ENCODE measurements at places on chromosomes 12 and 14. TPM values are rescaled to one million over a fixed set of nuclear protein-coding genes. Genes with fewer than 3 reads are reported as not detected.

Gene COQ10A
- 3.8 TPM for total RNA-seq

Gene KRT82
- total RNA-seq: not detected

Gene PLCZ1
- not detected for total RNA-seq

Gene EAPP
- total RNA-seq: 38.9 TPM

Gene INHBE
- total RNA-seq: 2.1 TPM

Gene HOXC13
- 6.0 TPM for total RNA-seq

Gene AQP6
- total RNA-seq: not detected

Gene LMNTD1
- total RNA-seq: not detected

Gene KRT86
- total RNA-seq: 45.1 TPM

Gene KRT85
- total RNA-seq: not detected

Gene EFS
- not detected for total RNA-seq

Gene HOXC5
- total RNA-seq: not detected

Gene RPL10L
- not detected for total RNA-seq

Gene TTC7B
- total RNA-seq: 52.8 TPM

Gene FAM222A
- total RNA-seq: 0.19 TPM

Gene HOXC6
- total RNA-seq: 11.5 TPM

Gene CTDSP2
- 73.4 TPM for total RNA-seq

Gene RHOF
- 11.6 TPM for total RNA-seq

Gene CACNA2D4
- total RNA-seq: not detected

Gene TOMM20L
- total RNA-seq: not detected

Gene RD3L
- not detected for total RNA-seq

Gene PLEKHG7
- not detected for total RNA-seq

Gene ASIC1
- 1.3 TPM for total RNA-seq

Gene LRRC10
- not detected for total RNA-seq

Gene EPS8
- total RNA-seq: 85.3 TPM

Gene FLRT2
- 153 TPM for total RNA-seq

Gene KRT83
- total RNA-seq: 14.5 TPM

Gene GALNT6
- total RNA-seq: 24.8 TPM

Gene LMO3
- total RNA-seq: not detected

Gene KERA
- not detected for total RNA-seq

Gene ANG
- 1.7 TPM for total RNA-seq

Gene IL22
- total RNA-seq: not detected

Gene TMEM121
- 0.68 TPM for total RNA-seq

Gene PRPH
- 1.4 TPM for total RNA-seq

Gene MRPL42
- total RNA-seq: 76.9 TPM

Gene BEGAIN
- total RNA-seq: 7.0 TPM

Gene LRRK2
- 4.5 TPM for total RNA-seq

Gene BTG1
- 128 TPM for total RNA-seq
